ENCODE measurements at places on chromosomes 7 and 10.

DNA sequence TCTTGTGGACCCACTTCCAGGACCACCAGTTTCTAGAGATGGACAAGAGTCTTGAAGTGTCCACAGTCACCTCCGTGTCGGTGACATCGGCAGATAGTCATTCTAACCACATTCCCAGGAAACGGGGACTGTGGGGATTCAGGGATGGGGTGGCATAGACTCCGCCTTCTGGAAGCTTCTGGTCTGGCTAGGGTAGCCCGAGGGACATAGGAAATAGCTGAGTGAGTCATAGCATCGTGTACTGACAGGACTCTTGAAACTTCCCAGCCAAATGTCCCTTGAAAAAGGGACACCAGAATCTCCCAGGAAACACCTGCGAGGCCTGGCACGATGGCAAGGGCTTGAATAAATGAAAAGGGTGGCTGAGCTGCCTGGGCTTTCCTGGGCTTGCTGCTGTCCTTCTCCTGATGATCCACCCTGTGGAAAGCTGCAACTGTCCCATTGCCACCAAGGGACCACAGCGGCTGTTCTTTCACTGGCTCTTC is 84.1 kb upstream of the LRRC4 start:
- no peak for DNase-seq

- DNase-seq, result no peak
Measured at GRCh38 chr7:68604541-68604940, 993.7 kb upstream of the AUTS2 start.

DNA sequence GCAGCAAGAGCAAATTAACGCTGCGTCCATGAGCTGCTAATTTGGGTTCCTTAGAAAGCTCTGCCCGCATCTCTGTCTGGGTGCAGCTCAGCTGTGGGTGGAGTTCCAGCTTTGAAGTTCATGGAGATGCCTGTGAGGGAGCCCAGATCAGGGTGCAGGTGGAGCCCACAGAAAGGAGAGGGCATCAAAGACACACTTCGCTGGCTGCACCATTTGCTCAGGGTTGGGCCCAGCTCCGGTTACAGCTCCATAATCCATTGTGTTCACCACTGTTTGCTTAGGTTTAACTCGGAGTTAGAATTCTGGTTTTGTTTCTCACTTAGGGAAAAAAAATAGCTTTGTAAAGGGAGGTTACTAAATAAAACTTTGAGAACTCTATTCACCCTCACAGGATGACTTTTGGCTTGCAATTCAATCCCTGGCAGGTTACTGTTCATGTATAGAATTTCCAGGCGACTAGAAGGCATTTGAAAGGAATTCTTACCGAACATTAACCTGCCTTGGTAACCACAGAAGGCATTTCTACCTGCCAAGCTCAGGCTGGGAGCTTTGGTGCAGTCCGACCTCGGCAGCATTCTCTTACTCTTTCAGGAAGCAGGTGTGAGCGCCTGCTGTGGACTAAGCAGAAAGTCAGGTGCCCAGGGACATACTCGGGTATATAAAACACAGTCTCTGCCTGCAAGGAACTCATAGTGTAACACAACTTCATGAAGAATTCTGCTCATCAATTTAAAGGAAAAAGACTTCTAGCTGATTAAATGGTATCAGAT is 179.5 kb upstream of the RNF32 start:
- no peak for DNase-seq

DNA sequence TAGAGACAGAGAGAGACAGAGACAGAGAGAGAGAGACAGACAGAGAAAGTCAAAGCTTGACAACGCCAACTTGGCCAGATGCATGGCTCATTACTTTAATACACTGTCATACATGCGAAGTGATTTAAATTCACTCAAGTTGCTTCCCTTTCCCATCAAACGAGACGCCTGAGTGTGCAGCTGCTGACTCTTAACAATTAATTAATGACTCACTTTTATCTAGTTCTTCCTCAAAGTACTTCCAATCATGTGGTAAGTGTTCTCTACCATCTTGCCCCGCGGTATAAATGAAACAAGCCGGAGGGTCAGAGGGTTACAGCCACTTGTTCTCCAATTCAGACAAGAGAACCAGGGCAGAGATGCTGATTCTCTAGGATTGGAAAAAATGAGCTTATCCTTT is 90.8 kb downstream of the SFMBT2 start:
- DNase-seq, result no peak

All from iris pigment epithelial cell (primary cell).